ENCODE measurements at places on chromosomes 5 and 9. TPM values are rescaled to one million over a fixed set of nuclear protein-coding genes. Genes with fewer than 3 reads are reported as not detected.

GRCh38 chr9:121107029-121107428, 32.3 kb downstream of the CNTRL start:
- no peak for DNase-seq

GRCh38 chr5:35821513-35821912, 35.2 kb upstream of the IL7R start:
- DNase-seq: no peak

- DNase-seq: peak; percentile 35
These were observed 12.3 kb upstream of the PANK3 start for GRCh38 chr5:168591302-168592013.

DNA sequence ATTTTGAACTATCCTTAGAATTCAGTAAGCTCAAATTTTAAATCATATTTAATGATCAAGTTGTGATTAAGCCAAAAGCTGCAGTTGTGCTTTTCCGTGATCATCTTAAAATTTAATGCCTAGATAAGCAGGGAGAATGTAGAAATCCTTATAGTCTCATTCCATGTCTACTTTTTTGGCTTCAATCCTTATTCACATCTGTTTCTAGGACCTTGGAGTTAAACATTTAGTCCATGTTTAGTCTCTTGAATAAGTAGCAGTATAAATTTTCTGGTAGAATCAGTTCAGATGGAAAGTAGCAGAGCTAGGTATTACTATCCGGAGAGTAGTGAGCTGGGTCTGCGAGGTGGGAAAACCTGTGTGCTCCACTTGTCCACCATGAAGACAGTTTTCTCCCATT, 59.3 kb upstream of the RIOK2 start:
- DNase-seq: no peak

Gene AGTPBP1
- 62.4 TPM for total RNA-seq
